ENCODE measurements at places on chromosomes 7 and 10.

DNA sequence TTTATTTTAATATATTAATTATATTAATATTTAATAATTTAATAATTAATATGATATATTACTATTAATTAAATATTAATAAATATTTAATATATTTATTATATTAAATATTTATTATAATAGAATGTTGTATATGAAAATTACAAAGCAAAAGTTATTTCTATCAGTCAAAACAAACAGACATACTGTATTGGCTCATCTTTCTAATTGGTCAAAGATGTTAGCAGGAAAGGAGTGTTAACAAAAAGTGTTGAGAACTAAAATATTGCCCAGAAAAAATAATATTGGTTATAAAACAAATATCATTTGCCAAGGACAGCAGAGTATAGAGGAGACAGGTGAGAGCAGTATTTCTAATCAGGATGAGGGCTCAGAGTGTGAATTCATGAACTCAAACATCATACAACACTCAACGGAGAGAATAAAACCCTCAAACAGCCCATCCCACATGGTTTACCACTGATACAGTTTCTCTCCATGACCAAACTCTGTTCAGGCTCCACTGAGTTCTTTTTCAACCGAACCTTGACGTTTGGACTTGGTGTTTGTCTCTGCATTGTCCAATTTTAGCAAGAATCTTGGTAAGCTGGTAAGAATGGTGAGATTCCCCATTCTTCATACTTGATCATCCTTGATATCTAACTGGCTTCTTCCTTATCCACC, 58.0 kb downstream of the TSPAN12 start:
- DNase-seq = no peak

- no peak for DNase-seq
Observed at GRCh38 chr7:50415844-50416364, 34.2 kb downstream of the FIGNL1 start.

- DNase-seq = no peak
Observed at GRCh38 chr10:50397312-50398140, 146.2 kb upstream of the ASAH2 start.

DNA sequence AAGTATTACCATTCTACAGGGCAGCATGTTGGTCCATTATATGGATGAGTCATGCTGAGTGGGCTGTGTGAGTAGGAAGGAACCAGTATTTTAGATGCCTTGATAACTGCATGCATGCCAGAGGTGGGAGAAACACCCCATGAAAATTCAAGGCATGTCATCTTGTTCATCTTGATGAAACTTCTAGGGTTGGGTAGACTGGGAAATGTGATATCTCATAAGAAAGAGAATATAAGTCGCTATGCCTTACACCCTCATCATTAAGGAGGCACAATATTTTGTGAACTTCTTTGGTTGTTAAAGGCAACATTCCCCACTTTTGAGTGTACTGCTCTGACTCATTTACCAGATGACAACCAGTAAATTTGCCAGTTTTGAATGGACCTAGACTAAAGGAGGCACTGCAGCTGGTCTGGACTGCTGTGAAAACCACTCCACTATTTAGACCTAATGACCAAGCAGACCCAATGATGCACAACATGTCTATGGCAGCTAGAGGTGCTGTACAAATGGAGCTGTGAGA, 48.0 kb downstream of the ZNF365 start:
- no peak for DNase-seq

GRCh38 chr7:77458786-77459185, 42.6 kb upstream of the GSAP start:
- DNase-seq = no peak

DNA sequence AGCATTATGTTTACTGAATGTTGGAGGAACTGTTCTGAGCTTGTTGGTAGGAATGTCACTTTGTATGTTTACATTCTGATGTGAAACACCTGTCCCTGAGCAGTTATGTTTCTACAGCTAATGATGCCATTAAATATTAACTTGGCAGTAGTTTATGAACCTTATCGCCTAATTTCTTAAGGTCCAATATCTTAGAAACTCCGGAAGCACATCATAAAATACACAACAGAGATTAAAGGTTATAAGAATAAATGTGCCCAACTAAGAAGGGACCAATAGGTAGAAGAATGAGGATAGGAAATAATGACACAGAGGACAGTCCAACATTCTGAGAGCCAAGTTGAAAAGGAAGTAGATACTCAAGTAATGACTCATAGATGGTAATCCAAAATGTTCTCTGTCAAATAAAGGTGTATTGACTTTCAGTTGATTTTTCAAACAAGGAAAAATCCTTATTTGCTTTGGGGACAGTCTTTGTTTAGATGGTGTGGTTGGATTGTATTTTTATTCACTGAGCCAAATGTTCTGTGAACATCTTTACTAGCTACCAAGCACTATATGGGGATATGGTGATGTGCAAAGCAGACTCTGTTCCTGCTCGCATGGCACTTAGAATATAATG, 31.9 kb downstream of the LCOR start:
- DNase-seq = no peak

DNA sequence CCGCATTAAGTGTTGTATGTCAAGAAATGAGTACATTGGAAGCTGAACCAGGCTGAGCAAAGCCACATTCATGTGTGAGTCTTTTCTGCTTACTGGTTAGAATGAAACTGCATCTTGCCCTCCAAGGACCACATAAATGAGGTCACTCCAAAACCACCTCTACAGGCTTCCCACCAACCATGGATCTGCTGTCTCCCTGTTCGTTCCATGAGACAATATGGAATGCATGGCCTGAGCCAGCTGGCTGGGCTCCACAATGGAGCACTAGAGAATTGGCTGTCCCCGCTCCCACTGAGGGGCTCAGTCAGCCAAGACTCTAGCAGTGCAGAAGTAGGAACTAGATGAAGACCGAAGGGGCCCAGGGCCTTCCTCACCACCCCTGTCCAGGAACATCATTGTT, 120.8 kb downstream of the TNS3 start:
- no peak for DNase-seq

DNA sequence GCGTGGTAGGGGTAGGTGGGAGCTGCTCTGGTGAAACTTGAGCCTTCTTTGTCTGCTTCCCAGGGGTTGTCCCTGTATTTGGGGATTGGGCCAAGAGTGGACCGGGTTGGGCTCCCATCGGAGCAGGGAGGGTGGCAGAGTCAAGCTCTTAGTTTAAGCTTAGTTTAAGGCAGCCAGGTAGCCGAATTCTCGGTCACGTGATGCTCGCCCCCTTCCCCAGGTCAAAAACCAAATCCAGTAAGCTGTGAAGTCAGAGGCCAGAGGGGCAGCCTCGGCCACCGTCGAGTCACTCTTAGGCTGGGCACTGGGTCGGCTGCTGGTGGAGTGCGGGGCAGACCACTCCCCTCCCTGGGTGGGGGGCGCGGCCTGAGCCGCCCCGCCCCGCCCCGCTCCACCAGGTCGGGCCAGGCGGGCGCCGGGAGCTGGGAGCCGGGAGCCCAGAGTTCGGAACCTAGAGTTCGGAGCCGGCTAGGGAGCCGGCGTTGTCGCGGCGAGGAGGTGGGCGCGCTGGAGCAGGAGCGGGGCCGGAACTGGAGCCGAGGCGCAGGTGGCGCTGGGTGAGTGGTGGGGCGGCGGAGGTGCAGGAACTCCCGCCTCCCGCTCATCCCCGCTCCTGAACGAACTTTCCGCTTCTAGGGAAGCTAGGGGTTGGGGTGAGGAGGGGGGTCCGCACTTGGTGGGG, 2.8 kb upstream of the LZTS2 start:
- DNase-seq = peak; percentile 21

DNA sequence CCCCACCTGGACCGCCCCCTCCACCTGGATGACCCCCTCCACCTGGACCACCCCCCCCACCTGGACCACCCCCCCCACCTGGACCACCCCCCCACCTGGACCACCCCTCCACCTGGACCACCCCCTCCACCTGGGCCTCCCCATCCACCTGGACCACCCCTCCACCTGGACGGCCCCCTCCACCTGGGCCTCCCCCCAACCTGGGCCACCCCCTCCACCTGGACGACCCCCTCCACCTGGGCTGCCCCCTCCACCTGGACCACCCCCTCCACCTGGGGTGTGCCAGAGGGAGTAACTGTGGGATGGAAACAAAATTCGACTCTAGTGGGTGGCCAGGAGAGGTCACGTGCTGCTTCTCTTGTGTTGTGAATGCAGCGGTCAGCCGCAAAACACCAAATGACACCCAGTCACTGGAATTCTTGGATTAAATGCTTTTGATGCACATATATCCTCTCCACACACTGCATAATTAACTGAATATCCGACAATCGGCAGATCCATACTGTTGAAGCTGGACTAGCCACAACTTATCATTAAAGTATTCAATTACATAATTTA, 316.7 kb downstream of the PTPRN2 start:
- no peak for DNase-seq

- no peak for DNase-seq
Observed at GRCh38 chr7:149473251-149473650, 12.4 kb upstream of the ZNF777 start.

Measured in effector CD4-positive, alpha-beta T cell (primary cell).